Activated CD4-positive, alpha-beta T cell treated with anti-CD3 and anti-CD28 coated beads, Interleukin-2, amount 10 ng/mL, durations not matched to agents 7 days and 5 days (primary cell): ENCODE measurements at places on chromosomes 11 and 22.

DNA sequence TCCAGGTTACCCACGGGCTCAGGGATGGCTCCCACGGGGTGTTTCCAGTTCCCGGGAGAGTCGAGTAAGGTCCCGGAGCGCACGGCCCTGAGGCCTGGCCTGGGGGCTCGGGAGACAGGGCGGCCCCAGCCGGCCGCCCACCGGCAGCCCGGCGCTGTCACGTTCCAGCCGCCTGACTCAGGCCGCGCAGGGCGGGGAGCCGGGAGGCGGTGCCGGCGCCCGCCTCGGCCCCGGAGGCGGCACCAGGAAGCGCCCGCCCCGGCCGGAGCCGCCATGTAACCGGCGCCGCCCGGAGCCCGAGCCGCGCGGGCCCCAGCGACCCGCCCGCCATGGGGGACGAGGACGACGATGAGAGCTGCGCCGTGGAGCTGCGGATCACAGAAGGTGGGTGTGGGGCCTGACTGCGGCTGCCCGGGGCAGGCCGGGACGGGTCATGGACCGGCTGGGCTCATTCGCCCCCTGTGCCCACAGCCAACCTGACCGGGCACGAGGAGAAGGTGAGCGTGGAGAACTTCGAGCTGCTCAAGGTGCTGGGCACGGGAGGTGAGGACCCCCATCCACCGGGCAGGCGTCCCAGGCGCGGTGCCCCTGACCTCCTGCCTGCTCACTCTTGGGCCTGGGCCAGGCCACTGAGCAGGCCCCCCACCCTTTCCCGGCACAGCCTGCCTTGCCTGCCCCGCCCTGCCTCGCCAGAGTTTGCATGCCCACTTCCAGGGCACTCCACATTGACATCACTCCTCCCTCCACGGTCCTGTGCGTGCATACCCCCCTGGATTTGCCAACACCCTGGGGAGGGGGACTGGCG, at the start of gene RPS6KA4:
RPS6KA4 (plus strand) TSS at position 256 of the 805 bp plus-strand sequence; CDS start at position 330, 74 bp downstream.
- no peaks in the 10 kb centered on the region for H3K27me3 ChIP-seq
- peak within 1 kb of the TSS; percentile 97 for H3K4me3 ChIP-seq
- H3K4me1 ChIP-seq, result peaks cover 48% of the 10 kb centered on the region
- peak; percentile 50 for DNase-seq
- H3K27ac ChIP-seq, result peak within 1 kb of the TSS; percentile 87

DNA sequence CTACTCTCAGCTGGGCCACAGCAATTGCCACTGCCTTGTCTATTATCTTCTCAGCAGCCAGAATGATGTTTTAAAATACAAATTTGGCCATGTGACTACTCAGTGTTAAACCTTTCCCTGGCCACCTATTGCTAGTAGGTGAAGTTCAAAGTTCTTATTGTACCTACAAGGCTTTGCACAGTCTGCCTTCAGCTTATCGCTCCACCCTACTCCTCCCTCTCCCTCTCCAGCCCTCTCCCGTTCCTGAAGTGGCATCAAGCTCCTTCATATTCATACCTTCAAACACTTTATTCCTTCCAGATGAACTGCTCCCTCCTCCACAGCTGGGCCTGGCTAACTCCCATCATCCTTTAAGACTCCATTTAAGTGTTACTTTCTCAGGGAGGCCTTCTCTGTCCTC, 37.3 kb downstream of the OR10A6 start:
- no peak for DNase-seq
- no peak overlapping the region for H3K4me3 ChIP-seq
- peaks cover 3% of the 10 kb centered on the region for H3K4me1 ChIP-seq
- H3K27me3 ChIP-seq, result peaks cover 8% of the 10 kb centered on the region
- no peaks in the 10 kb centered on the region for H3K36me3 ChIP-seq
- H3K27ac ChIP-seq, result no peak overlapping the region

DNA sequence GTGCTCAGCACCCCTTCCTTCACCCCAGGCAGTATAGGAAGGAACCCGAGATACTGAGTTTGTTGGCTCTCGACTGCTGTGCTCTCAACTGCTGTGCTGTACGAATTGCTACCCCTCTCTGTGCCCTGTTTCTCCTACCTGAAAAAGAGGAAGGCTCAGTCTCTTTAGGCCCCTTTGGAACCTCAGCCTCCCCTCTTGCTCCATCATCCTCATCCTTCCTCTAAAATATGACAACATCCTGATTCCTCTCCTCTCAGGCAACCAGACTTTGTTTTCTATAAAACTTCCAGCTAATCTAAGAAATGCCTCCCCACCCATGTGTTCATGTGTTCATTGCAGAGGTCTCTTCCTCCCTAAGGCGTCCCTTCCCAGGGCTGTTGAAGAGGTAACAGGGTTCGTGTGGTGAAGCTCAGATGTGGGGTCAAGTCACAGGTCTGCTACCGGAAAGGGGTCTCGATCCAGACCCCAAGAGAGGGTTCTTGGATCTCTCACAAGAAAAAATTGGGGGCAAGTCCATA, 35.5 kb upstream of the CD82 start:
- H3K4me1 ChIP-seq, result peaks cover 26% of the 10 kb centered on the region
- DNase-seq, result no peak
- H3K27me3 ChIP-seq, result no peaks in the 10 kb centered on the region
- H3K36me3 ChIP-seq, result no peaks in the 10 kb centered on the region

GRCh38 chr11:57116654-57117053, 65.1 kb upstream of the LRRC55 start:
- no peak overlapping the region for H3K4me3 ChIP-seq
- H3K36me3 ChIP-seq, result no peaks in the 10 kb centered on the region
- DNase-seq, result peak; percentile 21
- no peaks in the 10 kb centered on the region for H3K4me1 ChIP-seq
- no peak overlapping the region for H3K27ac ChIP-seq

GRCh38 chr11:120326228-120326627, 1.1 kb downstream of the TLCD5 start:
- H3K4me1 ChIP-seq, result peaks cover 22% of the 10 kb centered on the region
- no peak overlapping the region for H3K4me3 ChIP-seq
- H3K36me3 ChIP-seq, result no peaks in the 10 kb centered on the region
- DNase-seq, result no peak

DNA sequence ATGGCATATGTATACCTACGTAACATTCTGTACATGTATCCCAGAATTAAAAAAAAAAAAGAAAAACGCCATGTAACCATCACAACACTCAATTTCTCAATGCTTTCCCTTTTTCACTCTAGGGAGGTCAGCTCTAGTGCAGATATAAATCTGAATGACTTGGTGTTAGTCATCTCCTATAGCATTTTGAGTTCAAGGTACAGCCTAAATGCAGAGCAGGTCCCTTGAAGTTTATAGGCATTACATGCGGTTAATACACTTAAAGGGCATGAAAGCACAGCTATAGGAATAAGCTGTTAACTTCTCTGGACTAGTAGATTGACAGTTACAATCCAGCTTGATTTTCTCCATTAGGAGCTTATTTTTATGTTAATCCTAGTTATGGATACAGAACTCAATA, 16.2 kb upstream of the OR52I2 start:
- no peak overlapping the region for H3K27ac ChIP-seq
- no peak overlapping the region for H3K4me3 ChIP-seq
- H3K27me3 ChIP-seq, result peaks cover 17% of the 10 kb centered on the region
- no peaks in the 10 kb centered on the region for H3K36me3 ChIP-seq

GRCh38 chr11:40679276-40679675, 780.2 kb downstream of the LRRC4C start:
- H3K36me3 ChIP-seq, result no peaks in the 10 kb centered on the region
- no peak overlapping the region for H3K4me3 ChIP-seq
- H3K27ac ChIP-seq, result no peak overlapping the region

DNA sequence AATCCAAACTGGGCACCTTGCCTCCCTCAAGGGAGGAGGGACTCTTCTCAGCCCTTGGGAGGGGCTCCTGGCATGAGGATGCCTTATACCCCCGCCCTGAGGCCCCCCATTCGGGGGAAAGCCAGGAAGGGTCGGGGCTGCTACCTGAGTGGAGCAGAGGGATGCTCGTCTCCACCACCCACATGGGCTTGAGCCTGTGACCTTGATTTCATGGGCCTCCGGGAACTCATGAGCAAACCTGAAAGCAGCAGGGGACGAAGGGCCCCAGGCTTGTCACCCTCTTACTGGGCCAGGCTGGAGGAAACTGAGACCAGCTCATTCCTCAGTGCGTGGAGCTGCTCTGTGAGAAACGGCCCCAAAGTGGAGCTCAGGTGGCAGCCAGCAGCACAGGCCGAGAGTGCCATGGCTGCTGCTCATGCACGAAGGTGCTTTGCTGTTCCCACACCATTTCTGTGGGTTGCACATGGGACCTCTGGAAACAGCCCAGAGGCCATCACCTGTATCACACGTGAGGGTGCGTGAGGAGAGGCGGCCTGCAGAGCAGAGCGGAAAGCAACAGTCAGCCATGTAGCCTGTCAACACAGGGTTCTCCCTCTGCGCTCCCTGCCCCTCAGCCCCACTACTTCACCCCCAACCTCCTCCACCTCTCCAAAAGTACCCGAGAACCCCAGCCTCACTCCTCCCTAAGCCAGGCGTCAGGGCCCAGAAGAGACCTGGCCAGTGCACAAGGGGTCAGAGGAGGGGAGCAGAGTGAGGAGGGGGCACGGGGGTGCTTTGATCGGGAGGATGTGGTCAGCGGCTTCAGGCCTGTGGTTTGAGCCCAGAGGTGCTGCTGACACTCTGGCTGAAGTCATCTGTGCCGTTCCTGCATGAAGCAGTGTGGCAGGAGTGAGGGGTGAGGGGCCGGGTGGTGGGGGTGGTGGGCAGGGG, 14.1 kb upstream of the IL2RB start:
- H3K27me3 ChIP-seq, result no peaks in the 10 kb centered on the region
- peaks cover 10% of the 10 kb centered on the region for H3K36me3 ChIP-seq
- H3K4me1 ChIP-seq, result peaks cover 94% of the 10 kb centered on the region
- peak overlapping the region; percentile 24 for H3K4me3 ChIP-seq
- peak overlapping the region; percentile 93 for H3K27ac ChIP-seq

- DNase-seq, result no peak
- H3K4me1 ChIP-seq, result peaks cover 5% of the 10 kb centered on the region
- H3K36me3 ChIP-seq, result peaks cover 6% of the 10 kb centered on the region
- no peak overlapping the region for H3K4me3 ChIP-seq
- no peak overlapping the region for H3K27ac ChIP-seq
These were observed 24.6 kb downstream of the FXYD6 start for GRCh38 chr11:117851852-117852251.

DNA sequence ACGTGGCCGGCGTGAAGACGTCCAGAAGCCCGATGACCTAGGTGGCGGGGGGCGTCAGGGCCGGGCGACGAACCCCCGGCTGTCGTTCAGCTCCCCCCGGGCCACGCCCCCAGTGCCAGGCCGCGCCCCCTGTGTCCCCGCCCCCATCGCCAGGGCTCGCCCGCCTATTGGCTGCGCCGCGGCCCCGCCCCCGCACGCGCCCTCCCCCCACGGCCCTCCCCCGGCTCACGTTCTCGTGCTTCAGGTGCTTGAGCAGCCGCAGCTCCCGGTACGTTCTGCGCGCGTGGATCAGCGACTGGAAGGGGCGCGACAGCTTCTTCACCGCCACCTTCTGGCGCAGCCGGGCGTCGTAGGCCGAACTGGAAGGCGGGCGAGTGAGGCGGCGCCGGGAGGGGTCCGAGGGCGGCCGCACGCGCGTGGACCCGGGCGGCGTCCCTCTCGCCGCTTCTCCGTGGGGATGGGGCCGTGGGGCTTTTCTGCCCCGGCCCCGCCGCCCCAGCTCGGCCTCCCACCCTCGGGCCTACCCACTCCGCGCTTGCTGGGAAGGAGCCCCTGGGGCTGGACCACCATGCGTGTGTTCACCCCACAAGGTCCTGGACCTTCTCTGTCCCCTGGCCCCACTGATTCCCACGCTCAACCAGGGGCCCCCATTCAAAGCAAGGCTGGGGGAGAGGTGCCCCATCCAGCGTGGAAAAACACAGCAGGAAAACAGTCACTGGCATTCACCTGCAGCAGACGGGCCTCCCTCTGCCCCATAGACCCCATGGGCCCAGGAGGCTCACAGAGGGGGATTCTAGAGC, 2.4 kb downstream of the MAPK11 start:
- no peaks in the 10 kb centered on the region for H3K36me3 ChIP-seq
- H3K4me3 ChIP-seq, result peak overlapping the region; percentile 25
- H3K27ac ChIP-seq, result no peak overlapping the region
- H3K4me1 ChIP-seq, result peaks cover 14% of the 10 kb centered on the region
- H3K27me3 ChIP-seq, result peaks cover 14% of the 10 kb centered on the region

GRCh38 chr11:113168354-113169342, 145.7 kb upstream of the TTC12 start:
- no peaks in the 10 kb centered on the region for H3K36me3 ChIP-seq
- no peak overlapping the region for H3K27ac ChIP-seq
- no peak for DNase-seq
- H3K4me1 ChIP-seq, result no peaks in the 10 kb centered on the region
- H3K27me3 ChIP-seq, result peaks cover 5% of the 10 kb centered on the region

GRCh38 chr22:17792299-17792698, 18.0 kb upstream of the BID start:
- no peak overlapping the region for H3K27ac ChIP-seq
- H3K4me1 ChIP-seq, result no peaks in the 10 kb centered on the region
- H3K36me3 ChIP-seq, result no peaks in the 10 kb centered on the region
- no peak for DNase-seq

DNA sequence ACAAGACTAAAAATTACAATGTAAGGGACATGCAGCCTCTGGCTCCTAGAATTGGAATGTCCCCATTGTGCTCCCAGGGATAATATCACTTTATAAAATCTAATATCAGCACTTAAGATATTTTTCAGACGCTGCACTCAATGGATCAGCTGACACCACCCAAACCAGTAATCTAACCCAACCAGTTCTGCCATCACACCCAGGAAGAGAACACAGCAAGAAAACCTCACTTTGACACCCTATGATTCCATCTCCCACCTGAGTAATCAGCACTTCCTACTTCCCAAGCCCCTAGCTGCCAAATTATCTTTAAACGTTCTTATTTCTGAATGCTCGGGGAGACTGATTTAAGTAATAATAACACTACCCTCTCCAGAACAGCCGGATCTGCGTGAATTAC, 2.6 kb downstream of the CASP4 start:
- no peak overlapping the region for H3K27ac ChIP-seq
- H3K4me3 ChIP-seq, result peak overlapping the region; percentile 18
- peaks cover 60% of the 10 kb centered on the region for H3K36me3 ChIP-seq
- H3K27me3 ChIP-seq, result no peaks in the 10 kb centered on the region
- DNase-seq, result no peak

DNA sequence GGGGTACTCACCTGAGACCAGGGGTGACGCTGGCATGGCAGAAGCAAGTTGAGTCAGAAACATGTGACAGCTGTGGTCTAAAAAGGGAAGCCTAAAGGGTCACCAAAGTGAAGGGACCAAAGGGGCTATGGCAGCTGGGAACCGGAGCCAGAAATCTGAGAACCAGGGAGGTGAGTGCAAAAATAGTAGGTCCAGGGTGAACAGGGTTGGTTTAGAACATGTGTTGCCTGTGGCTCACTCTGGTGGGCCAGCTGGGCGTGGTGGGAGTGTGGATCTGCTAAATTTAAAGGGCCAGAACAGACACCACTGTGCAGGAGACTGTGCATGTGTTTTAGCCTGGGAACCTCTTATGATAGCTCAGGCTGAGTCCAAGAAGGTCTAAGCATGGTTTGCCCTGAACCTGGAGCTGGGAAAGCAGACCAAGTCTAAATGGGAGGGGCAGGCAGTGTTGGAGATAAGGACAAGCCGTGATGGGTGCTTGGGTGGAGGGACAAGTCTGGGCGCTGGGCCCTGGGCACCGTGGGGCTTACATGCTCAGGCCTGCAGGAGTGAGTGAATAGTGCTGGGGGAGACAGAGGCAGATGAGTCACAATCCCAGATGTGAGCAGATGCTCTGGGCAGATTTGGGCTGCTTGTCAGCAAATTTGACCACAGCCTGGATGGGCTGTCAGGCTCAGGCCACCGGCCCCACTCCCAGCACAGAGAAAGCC, 41.4 kb upstream of the ZBED5 start:
- no peaks in the 10 kb centered on the region for H3K27me3 ChIP-seq
- H3K27ac ChIP-seq, result no peak overlapping the region
- no peak for DNase-seq
- no peaks in the 10 kb centered on the region for H3K36me3 ChIP-seq
- peaks cover 16% of the 10 kb centered on the region for H3K4me1 ChIP-seq

- H3K4me3 ChIP-seq, result no peak overlapping the region
- DNase-seq, result no peak
- no peaks in the 10 kb centered on the region for H3K27me3 ChIP-seq
- H3K27ac ChIP-seq, result no peak overlapping the region
- peaks cover 33% of the 10 kb centered on the region for H3K4me1 ChIP-seq
- peaks cover 13% of the 10 kb centered on the region for H3K36me3 ChIP-seq
These were observed 8.1 kb downstream of the CLPB start for GRCh38 chr11:72426103-72426757.
